Cerebellar nuclear complex (tissue), 1 donor: ENCODE measurements at places on chromosomes 2 and 18.

- no peak for DNase-seq
Measured at GRCh38 chr2:227147023-227147422, 17.0 kb downstream of the COL4A4 start.

- DNase-seq: no peak
Measured at GRCh38 chr2:151733771-151734672, at the start of gene NEB. Gene NEB (minus strand): TSS chr2:151734476. CDS start chr2:151733156, 1,320 bp downstream.

- DNase-seq: no peak
Measured at GRCh38 chr2:2926858-2927175, 450.8 kb downstream of the EIPR1 start.

GRCh38 chr2:144703852-144704708 is 184.2 kb upstream of the ZEB2 start:
- DNase-seq: no peak

DNA sequence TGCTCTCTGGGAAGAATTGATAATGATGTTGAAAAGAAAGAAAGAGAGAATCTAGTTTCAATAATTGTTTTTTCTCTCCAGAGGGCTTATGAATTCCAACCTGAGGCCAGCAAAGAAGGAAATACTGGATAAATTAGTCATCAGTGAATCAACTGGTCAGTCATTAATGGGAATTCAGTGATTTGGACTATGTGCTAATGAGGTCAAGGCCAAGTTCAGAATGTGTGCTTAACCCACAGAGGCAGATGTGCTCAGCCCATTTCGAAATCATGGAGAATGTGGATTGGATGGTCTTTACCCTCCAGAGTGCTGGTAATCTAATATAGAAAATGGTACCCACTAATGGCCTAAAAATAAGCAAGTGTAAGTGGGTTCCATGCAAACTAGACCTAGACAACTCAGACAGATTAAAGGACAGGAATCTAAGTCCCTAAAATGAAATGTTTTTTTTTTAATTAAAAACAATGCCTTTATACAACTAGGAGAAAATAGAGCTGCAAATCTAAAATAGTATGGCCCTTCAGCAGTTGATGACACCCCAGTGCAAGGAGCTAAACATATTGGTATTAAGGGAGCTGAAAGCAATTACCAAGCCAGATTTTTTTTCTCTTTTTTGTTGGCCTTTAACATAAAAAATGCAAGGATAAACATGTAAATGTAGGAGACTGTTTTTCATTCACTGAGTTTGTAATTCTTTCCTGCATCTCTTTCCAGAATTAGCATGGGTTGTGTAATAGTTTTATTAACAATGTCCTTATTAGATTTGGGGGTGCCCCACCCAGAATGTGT is 296.9 kb downstream of the SATB2 start:
- DNase-seq: no peak

DNA sequence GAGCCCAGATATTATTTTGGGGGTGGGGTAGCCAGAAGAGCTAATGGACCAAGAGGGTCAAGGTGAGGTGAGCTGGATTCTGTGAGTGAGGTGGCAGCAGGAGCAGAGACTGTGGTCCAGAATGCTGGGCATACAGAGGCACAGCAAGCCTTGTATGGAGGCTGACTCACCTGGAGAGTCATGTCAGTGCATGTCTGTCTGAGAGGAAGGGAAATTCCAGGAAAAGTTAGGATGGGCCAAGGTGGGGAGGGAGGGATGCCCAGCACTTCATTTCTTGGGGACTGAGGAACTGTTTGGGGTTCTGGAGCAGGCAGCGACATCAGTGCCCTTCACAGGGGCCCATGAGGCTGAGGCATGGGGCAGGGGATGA is 21.1 kb downstream of the PER2 start:
- DNase-seq: no peak

- no peak for DNase-seq
Measured at GRCh38 chr2:240646176-240646899, 21.1 kb downstream of the GPR35 start.

DNA sequence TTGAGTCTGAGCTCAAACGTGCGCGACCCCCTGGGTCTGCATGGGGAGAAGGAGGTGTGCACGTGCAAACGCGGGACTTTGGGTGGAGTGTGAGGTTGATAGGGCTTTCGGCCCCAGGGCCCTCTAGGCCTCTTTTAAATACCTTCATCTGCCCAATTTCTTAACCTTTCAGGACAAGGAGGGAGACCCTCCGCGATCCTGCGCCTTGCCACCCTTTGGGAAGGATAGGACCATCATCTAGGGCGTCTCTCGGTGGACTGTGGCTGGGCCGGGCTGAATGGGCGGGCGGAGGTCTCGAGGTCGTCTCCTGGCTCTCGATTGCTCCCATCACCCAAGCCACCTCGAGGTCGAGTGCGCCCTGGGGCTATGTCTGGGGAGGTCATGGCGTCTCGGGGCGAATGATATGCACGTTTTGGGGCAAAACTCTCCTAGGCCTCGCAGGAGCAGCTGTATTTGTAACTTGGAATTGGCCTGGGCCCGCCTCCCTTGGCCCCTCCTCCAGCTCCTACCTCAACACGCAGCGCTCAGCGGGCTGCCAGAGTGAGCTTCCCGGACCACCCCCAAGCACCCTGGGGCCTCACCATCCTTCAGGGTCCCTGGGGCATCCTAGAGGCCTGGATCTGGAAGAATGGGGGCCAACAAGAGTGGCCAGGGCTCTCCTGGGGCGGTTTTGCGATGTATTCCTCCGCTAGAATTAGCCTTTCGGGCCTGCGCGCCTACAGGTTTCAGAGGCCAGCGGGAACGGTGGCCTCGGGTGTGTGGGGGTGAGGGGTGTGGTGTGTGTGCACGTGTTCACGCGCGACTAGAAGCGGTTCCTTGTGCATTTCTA is 8.7 kb upstream of the SIX3 start:
- no peak for DNase-seq

DNA sequence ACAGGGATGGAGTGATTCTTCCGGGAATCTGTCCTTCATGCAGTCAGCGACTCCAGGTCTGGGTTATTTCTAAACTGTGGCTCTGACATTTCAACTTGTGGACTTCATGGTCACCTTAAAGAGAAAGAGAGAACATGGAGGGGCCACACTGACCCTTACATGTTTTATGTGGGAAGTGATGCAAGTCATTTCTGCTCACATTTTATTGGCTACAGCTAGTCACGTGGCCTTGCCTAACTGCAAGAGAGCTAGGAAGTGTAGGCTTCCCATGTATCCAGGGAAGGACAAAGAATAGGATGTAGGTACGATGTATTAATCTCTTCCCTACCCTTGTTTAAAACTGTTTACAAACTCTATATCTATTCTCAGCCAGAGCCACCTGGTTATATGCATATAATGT is 30.3 kb upstream of the AFTPH start:
- no peak for DNase-seq

- no peak for DNase-seq
Measured at GRCh38 chr18:24006712-24007313, 7.7 kb upstream of the TTC39C start.

- no peak for DNase-seq
Measured at GRCh38 chr2:230000118-230000841, 68.4 kb downstream of the SLC16A14 start.

DNA sequence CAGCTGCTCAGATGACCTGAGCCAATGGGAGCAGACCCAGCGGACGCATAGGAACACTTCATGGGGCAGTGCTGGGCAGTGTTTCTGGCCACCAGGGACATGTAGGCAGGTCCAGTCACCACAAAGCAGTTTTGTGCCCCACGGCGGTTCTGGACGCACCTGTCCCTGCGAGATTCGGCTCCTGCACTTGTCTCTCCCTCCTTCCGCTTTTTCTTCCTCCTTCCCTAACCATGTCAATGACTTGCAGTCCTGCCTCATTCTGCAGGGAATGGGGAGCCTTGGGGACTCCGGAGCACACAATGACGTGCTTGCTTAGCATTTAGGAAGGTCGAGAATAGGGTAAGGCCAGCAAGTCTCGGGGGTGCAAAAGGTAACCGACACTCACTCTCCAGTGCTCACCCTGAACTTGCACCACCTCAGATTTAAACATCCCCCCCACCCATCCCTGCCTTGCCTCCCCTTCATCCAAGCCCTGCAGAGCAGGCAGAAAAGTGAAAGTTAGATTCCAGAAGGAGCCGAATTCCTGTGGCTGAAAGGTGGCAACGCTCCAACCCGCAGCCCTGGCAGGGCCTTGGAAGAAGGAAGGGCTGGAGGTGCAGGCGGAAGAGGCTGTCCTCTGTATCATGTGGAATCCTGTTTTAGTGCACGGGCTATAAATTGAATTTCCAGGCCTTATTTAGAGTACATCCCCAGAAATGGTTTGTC is 40.5 kb upstream of the ATG16L1 start:
- DNase-seq: no peak

DNA sequence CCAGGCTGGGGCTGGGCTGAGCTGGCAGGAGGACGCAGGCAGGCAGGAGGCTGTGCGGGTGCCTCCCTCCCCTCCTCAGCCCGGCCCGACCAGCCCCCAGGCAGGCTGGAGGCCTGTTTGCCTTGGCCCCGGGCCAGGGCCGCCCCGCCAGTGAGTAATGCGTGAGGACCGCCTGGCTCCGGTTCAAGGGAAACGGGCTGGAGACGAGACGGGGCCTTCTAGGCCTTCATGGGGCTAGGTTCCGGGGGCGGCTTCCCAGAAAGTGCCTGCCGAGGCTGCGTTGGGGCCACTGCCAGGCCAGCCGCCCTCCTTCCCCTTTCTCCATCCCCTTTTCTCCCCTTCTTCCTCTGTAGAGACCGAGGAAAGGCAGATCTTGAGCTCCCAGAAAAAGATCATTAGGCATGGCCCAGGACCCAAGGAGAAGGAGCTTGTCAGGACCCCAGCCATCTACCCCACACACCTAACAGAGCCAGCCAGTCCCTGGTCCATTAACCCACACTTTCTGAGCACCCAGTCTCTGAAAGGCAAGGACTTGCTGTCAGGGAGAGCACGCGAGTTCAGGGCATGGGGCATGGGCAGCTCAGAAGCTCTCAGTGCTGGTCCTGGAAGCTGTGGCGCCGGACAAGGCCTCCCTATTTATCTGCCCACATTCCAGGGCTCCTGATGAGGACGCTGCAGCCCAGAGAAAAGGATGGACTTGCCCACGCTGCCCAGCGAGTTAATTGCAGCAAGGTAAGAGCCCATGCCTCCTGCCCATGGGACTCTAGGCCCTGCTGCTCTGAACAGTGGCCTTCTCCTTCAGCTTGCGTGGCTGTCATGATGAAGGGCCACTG is 48.5 kb downstream of the SMAD7 start:
- no peak for DNase-seq

GRCh38 chr2:37585295-37585908 is 86.0 kb downstream of the CDC42EP3 start:
- no peak for DNase-seq

DNA sequence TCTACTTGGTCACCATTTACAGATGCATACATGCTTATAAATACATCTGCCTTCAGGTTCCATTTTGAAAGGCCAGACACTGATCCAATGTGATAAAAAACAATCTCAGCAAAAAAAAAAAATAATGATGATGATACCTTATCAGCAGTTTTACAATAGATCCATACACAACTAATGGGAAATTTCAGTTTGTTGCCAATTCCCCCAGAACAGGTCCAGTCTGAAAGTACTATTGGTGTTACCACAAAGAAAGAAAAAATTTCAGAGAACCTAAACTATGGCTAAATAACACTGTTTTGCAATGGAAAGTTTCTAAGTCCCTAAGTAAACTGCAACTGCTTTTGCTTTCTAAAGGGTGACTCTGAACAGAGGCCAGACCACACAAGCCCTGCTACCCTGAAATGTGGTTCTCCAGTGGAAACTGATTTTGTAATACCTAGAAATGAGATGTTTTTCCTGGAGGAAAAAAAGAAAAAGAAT is 54.1 kb downstream of the LPIN2 start:
- DNase-seq: no peak

GRCh38 chr2:70349921-70350685 is 48.2 kb upstream of the FAM136A start:
- no peak for DNase-seq

DNA sequence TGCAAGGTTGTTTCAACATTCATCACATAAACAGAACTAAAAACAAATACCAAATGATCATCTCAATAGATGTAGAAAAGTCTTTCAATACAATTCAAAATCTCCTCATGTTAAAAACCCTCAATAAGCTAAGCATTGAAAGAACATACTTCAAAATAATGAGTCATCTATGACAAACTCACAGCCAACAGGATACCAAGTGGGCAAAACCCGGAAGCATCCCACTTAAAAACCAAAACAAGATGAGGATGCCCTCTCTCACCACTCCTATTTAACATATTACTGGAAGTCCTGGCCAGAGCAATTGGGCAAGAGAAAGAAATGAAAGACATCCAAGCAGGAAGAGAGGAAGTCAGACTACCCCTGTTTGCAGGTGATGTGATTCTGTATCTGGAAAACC is 992.2 kb upstream of the PIK3C3 start:
- no peak for DNase-seq

- no peak for DNase-seq
Measured at GRCh38 chr2:11990576-11990975, 244.1 kb downstream of the LPIN1 start.

DNA sequence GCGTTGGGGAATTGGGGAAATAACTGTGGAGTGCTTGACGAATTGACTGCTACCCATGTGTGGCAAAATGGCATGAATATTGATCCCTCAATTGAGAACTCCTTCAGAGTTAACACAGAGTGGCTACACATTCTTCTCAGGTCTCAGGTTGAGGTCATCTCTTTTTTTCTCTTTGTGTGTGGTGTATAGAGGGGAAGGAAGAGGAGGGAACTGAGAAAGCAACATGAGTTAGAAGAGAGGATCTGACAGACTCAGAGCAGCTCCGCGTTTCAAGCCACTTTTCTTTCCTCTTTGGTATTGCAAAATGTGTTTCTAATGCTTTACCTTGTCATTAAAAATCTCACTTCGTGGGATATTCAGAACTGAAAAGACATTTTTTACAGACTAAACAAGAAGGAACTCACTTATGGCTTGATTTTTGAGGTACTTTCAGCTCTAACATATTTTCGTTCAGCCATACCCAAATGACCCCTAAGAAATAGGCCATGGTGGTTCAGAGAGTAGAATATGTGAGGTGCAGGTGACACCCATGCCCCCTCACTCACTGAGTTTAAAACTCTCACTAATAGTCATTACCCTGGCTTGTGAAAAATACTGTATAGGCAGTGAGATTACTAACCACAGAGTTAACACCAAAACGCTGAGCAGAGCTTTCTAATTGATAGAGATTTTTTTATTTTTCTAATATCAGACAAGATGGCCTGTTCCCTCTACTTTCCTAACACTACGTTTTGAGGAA is 22.5 kb downstream of the STAT4 start:
- DNase-seq: no peak

- no peak for DNase-seq
Measured at GRCh38 chr18:36536426-36536825, 238.9 kb downstream of the FHOD3 start.

DNA sequence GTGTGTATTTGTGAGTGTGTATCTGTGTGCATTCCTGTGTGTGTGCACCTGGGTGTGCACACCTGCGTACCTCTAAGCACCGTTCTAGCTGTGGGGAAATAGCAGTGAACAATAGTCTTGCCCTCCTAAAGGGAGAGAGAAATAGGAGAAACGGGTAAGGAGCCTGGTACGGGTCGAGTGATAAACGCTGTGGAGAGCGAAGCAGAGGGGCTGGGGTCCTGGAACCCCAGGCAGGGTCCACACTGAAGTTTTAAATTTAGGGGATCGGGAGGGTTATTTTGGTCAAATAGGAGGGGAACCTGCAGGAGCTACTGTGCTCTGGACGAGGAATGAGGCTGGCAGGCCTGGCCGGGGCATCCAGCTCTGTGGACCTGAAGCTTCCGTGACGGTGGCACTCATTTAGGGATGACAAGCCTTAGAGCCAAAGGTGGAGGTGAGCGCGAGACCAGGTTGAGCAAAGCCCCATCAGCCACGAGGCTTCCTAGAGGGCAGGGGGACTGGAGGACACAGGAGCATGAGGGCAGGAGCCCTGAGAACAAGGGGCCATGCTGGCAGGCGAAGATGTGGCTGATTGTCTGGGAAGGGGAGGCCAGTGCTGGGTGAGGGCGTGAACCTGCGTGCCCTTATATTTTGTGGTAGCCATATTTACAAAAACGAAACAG is 188.0 kb downstream of the RTP5 start:
- DNase-seq: no peak
